ENCODE measurements at places on chromosomes 16 and 17.

- DNase-seq, result no peak
Observed at GRCh38 chr17:39568702-39569101, 39.0 kb downstream of the NEUROD2 start.

DNA sequence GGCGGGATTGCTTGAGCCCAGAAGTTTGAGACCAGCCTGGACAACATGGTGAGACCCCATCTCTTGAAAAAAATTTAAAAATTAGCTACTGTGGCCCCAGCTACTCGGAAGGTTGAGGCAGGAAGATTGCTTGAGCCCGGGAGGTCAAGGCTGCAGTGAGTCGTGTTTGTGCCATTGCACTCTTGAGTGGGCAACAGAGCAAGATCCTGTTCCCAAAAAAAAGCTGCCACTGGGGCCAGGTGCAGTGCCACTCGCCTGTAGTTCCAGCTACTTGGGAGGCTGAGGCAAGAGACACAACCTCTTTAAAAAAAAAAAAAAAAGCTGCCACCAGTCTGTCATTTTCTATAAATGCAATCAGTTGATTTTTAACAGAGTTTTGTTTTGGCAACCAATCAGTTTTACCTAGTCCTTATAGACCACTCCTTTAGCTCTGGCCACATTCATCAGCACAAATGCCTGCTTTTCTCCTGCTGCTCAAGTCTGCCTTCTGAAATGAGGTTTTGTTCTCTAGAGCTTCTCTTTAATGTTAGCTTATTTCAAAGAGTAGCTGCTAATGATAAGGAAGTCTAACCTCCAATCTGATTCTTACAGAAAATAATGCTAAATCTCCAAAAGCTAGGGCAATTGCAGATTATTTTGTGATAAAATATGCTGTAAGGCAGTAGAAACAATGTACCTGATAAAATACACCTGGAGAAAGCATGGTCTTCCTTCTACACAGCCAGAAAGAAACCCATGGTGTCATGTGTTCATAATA is 64.8 kb downstream of the TUBD1 start:
- DNase-seq, result no peak

- DNase-seq, result no peak
Observed at GRCh38 chr17:48734333-48735061, 5.9 kb upstream of the HOXB13 start.

- no peak for DNase-seq
Observed at GRCh38 chr17:59561042-59561441, 4.4 kb upstream of the DHX40 start.

DNA sequence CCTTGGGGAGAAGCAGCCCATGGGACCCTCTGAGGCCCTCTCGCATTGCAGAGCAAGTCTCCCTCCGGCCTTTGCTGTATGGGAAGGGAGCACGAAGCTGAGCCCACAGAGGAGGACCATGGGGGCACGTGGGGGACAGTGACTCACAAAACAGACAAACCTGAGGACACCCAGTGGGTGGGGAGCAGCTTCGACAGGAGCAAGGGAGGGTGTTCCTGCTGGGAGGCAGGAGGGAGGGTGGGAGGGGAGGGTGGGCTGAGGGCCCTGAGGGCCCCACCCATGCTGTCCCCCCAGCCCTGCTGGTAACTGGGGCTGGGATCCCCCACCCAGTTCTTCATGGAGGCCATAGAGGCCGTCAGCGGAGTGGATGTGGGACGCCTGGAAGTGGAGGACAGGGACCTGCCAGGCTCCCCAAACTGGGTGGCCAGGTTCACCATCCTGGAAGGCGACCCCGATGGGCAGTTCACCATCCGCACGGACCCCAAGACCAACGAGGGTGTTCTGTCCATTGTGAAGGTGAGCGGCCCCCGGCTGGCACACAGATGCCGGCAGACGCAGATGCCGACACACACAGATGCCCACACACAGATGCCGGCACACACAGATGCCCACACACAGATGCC is 12.5 kb downstream of the SLC22A31 start:
- DNase-seq, result peak; percentile 54

GRCh38 chr17:7191571-7192270 is 12.6 kb upstream of the ASGR1 start:
- no peak for DNase-seq

DNA sequence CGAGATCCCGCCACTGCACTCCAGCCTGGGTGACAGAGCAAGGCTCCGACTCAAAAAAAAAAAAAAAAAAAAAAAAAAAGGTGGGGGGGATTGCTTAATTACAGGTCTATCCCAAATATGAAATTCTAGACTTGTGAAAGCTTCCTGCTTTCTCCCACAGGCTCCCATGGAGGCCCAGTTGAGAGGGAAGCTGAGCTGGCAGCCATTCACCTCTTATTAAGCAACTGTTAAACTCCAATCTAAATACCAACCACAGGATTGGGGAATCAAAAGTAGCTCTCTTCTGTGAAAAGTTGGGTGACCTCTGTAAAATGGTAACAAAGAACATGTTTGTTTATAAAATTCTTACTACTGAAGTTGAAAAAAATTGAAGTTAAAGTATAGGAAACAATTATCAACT is 45.8 kb upstream of the STAC2 start:
- no peak for DNase-seq

GRCh38 chr16:68388124-68388523 is 60.2 kb downstream of the SMPD3 start:
- no peak for DNase-seq

- DNase-seq, result no peak
Observed at GRCh38 chr17:36880268-36880905, 56.9 kb upstream of the LHX1 start.

GRCh38 chr17:3892095-3892998 is 506 bp downstream of the CAMKK1 start:
- peak; percentile 78 for DNase-seq

DNA sequence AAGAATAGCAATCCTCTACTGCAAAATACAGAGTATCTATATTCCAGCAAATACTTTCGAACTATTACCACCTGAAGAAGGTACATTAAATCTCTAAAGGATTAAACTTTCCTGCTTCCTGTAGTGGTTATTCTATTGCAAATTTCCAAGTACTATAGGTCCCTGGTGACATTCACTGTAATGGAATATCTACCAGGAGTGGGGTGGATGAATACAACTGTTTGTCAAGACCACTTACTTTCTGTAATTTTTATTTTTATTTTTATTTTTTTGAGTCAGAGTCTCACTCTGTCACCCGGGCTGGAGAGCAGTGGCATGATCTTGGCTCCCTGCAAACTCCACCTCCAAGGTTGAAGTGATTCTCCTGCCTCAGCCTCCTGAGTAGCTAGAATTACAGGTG is 389.5 kb downstream of the TMEM114 start:
- no peak for DNase-seq

DNA sequence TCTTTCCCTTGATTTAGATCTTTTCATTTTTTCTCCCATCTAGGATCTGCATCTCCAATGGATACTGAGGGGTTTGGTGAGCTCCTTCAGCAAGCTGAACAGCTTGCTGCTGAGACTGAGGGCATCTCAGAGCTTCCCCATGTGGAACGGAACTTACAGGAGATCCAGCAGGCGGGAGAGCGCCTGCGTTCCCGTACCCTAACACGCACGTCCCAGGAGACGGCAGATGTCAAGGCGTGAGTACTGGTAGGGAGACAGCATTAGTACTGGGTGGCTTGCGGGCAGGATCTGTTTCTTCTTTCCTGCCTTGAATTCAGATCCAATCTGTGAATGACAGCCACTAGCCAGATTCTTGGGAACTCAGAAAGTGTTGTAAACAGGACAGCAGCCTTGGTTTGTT is 18.3 kb downstream of the NUP93 start:
- no peak for DNase-seq

- DNase-seq, result no peak
Observed at GRCh38 chr17:40024901-40025300, 9.7 kb downstream of the CSF3 start.

DNA sequence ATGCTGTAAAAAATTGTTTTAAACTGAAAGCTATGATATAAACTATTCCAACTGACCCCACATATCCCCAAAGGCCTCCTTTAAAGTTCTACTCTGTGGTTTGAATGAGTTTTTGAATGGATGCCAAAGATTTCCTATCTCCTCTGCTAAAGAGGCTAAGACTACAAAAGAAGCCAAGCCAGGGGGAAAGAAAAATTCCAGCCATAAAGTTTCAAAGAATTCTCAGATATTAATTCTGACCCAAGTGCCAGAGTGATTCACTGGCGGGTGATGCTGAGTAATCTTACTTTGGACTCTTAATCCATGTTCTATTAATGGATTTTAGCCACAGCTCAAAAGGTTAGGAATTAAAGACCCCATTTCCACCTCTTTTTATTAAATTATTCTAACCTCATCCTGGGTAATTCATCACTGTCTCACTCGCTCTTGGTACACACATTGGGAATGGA is 60.7 kb downstream of the HS3ST3A1 start:
- DNase-seq, result no peak

DNA sequence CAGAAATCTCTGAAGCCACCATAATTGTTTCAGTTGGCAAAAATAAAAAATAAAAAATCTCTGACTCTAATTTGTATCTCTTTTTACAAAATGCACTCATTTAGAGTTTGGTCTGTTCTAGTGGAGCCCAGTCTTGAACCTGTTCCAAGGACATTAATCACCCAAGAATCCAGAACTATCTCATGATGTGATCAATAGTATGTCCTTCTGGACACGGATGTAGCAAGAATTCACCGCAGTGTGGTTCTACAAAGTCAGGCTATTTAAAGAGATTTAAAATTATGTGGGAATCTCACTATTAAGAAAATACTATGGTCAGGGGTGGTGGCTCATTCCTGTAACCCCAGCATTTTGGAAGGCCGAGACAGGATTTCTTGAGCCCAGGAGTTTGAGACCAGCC is 21.8 kb upstream of the ANKFN1 start:
- DNase-seq, result no peak

GRCh38 chr16:69762814-69763598 is 874 bp downstream of the WWP2 start:
- peak; percentile 43 for DNase-seq

DNA sequence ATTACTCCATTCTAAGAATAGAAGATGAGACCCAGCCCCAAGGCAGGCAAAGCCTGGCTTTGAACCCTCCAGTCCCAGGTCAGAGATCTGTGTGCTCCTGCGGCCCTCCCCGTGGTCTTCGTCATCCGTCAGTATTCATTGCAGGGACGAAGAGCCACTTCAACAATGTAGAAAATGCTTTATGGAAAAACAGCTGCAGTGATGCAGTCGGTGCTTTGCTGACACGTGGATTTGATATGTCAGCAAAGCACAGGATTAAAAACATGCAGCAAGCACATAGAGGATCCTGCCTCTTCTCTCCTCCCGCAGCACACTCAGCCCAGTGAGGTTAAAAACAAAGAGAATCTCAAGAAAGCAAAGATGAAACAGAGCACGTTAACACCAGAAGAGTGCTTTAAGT is 117.1 kb upstream of the AXIN2 start:
- no peak for DNase-seq

DNA sequence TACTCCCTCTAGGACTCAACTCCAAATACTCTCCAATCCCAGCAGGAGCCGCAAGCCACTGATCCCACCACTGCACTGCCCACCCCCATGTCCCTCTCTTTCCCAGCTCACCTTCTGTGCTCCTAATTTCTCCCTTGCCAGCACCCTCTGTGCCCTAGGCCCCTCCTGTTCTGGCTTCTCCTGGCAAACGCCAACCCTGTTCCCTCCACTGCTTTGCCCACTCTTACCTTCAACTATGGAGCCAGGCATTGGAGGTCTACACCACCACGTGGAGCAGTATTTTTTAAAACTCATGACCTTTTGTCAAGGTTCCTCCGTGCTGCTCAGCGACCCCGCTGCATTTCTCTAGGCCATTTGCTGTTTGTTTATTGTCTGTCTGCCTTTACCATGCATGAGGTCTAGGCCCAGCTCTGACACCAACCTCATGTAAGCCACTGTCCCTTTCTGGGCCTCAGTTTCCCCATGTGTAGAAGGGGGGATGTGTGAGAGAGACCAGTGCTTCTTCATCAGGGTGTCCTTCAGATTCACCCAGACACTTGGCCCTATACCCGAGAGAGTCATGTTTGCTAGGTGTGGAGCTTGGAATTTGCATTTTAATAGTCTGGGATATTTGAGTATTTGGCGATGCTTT is 4.6 kb downstream of the CCDC102A start:
- no peak for DNase-seq

GRCh38 chr17:72539981-72540897 is 419.4 kb downstream of the SOX9 start:
- peak; percentile 10 for DNase-seq

DNA sequence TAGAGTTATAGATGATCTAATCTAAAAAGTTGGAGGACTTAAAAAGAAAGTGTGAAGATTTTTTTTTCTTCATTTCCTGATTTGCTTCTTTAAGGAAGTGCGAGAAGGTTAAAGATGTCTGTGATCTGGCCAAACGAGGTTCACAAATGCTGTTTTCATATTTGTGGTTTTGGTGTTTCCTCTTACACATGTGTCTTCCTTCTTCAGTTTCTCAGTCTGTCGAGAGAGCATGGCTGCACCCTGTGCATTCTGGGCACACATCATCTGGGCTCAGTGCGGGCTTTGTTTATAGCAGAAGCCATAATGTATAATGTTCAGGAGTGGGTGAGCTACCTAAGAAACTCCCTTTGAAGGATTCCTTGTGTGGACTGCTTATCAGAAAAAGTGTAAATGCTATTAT is 260.4 kb upstream of the TBX2 start:
- DNase-seq, result peak; percentile 71

- no peak for DNase-seq
Observed at GRCh38 chr17:73130977-73131376, 33.8 kb upstream of the SSTR2 start.

GRCh38 chr16:57167953-57168352 is 17.9 kb downstream of the PSME3IP1 start:
- DNase-seq, result peak; percentile 65

- DNase-seq, result no peak
Observed at GRCh38 chr17:44111777-44112176, 11.7 kb downstream of the HDAC5 start.

DNA sequence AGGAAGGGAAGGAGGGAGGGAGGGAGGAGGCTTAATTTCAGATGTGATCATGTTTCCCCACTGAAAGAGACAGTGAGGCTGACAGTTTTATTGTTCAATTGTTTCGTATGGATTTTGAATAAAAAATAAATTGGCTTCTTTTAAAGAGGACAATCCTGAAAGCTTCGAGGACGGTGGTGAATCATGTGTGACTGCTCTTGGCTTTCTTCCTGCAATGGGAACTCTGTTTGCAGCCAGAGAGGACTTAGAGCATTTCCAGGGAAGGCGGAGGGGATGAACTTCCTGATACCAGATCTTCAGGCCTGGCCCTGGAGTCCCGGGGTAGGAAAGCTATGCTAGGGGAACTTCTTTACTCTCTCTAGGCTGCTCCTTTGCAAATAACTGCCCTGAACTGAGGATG is 72.8 kb upstream of the C16orf82 start:
- no peak for DNase-seq

GRCh38 chr17:10169290-10169689 is 29.1 kb downstream of the GAS7 start:
- no peak for DNase-seq

DNA sequence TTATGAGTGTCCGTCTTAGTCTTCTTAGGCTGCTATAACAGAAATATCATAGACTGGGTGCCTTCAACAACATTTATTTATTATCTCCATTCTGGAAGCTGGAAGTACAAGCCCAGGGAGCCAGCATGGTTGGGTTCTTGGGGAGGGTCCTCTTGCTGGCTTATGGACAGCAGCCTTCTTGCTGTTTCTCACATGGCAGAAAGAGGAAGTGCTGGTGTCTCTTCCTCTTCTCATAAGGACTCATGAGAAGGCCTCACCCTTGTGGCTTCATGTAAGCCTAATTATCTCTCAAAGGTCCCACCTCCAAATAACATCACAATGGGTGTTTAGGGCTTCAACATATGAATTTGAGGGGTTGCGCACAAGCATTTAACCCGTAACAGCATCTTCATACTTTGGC is 207.0 kb upstream of the COX10 start:
- DNase-seq, result no peak

Measured in CD8-positive, alpha-beta memory T cell (primary cell).